ENCODE measurements at places on chromosomes 5 and 9.

DNA sequence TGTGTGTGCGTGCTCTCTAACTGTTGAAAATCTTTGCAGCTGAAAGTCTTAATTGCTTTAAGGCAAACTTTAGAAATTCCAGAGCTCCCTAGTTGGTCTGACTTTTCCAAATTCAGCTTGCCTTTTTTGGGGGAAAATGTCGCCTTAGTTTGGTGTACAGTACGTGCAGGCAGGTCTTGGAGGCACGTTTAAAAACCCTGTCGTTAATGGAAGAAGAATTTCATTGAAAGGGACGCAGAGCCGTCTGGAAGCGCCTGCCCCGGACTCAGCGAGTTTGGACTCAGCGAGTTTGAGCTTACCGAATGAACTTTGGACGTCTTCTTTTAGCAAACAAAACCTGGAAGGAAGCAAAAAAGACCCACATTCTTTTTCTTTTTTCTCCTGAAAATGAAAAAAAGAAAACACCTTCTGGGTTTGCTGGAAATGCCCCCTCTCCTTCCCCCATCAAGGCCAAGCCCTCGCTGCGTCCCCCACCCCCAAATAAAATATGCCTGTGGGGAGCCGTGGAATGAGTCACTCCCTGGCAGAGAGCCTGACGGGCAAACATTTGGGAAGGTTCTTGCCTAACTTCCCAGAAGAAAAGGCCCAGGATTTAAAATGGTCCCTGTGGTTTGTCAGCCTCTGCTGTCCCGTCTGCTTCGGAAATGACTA lies 1.5 kb downstream of the NEK6 start:
- DNase-seq = no peak

- DNase-seq = no peak
Observed at GRCh38 chr5:143063175-143063970, 293.2 kb downstream of the ARHGAP26 start.

- DNase-seq = no peak
Observed at GRCh38 chr5:1324719-1325190, 20.1 kb downstream of the CLPTM1L start.

GRCh38 chr9:6869081-6869948 lies 111.5 kb downstream of the KDM4C start:
- no peak for DNase-seq

DNA sequence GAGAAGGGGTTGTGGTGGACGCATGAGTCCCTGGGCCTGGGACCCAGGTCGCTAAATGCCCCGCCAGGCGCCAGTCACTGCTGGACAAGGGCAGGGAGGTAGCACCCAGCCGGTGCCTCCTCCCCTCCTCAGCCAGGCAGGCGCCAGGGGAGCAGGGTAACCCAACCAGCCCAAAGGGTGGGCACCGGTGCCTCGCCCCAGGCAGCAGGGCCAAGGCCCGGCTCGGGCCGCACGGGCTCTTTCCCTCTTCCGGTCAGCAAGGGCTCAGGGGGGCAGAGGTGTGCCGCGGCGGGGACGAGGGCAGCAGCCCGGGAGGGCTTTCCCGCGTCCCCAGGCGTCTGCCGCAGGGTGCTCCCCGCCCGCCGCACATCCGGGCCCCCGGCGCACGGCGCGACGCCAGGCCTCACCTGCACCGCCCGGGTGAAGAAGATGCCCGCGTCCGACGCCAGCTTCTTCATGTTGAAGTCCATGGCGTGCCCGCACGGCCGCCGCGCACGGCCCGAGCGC lies 393 bp downstream of the SH3GLB2 start:
- peak; percentile 12 for DNase-seq

- no peak for DNase-seq
Observed at GRCh38 chr5:109078448-109078847, 330.8 kb downstream of the FER start.

DNA sequence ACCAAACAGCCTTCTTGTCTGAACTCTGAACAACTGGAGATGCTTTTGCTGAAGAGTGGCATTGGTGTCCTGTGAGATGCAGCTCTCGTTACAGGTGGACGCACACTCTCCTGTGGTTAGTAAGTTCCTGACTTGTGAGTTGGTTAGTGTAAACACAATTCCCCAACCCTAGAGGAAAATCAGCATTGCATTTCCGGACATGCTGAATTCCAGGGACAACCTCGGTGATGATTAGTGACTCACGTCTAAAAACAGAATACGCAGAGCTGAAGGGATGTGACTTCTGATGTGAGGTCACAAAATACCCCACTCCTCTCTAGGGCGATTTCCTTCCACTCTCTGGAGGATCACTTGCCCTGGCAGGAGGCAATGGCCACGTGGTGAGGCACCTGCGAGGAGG lies 5.0 kb downstream of the OR2V2 start:
- no peak for DNase-seq

DNA sequence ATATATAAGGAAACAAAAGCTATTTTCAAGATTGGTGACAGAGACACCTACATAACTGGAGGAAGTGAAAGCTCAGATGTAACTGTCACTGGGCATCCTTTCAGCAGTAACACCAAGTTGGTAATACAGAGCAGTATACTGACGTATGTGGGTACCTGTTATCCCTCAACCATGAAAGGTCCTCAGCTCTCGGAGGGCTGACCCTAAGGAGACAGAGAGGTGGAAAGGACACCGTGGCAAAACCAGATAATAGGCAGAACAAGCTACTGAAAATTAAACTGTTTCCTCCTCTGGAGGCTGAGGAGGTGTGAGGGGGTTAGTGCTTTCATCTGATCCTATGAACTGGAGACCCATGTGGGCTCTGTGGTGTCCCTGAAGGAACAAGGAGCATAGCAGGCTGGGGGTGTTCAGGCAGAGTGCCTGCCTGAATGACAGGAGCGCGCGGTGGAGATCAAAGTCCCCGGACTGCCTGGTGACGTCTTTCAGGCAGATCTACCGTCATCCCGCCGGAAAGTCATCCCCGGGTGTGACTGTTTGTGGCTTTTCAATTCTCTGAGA lies 130.2 kb upstream of the FSTL4 start:
- no peak for DNase-seq

DNA sequence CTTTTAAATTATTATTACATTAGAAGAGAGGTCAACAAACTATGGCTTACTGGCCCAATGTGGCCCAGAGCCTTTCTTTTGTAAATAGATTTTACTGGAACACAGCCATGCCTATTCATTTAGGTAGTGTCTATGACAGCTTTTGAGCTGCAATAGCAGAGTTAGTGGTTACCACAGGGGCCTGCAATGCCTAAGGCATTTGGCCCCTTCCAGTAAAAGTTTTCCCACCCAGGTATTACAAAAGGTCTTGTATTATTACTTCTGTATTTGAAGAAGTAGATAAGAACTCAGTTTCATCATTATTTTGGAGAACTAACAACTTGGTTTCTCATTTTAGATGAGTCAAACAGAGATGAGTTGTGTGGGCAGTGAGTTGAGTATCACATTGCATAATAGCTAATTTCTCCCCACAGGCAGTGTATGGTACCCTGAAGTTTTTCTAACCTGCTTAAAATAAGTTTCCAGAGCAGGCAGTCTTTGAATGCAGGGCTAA lies 9.5 kb downstream of the MTRR start:
- DNase-seq = no peak

DNA sequence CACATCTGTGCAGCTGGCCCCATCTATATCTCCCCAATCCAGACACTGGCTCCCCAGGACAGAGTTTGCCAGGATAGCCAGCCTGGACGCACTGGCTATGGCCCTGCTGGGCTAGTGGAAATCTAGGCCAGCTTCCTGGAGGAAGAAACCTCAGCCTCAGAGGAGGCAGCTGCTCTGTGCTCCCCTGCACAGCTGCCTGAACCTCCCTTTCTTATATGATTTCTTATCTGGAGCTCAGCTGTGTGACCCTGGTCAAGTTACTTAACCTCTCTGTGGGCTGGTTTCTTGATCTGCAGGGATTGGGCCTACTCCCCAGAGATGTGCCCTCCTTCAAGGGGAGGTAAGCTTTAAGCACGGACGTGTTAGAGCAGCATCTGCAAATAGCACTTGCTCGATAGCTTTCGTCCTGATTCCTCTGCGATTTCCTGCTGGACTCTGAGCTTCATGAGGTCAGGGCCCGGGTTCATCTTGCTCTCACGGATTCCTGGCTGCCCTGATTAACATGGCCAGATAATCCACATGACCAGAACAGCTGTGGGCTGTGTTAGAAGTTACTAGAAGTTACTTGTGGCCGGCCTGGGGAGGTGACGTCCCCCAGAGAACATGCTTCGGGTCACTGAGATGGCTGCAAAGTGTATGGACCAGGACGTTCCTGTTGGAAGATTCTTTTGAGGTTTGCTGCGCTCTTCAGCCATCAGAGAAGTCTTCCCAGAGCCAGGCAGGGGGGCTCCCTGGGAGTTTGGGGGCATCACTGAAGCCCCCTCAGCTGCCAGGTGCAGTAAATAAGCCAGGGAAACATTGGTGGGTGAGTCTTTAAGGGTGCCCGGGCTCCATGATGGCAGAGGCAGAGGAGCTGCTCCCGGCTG lies 14.5 kb downstream of the C9orf50 start:
- no peak for DNase-seq

DNA sequence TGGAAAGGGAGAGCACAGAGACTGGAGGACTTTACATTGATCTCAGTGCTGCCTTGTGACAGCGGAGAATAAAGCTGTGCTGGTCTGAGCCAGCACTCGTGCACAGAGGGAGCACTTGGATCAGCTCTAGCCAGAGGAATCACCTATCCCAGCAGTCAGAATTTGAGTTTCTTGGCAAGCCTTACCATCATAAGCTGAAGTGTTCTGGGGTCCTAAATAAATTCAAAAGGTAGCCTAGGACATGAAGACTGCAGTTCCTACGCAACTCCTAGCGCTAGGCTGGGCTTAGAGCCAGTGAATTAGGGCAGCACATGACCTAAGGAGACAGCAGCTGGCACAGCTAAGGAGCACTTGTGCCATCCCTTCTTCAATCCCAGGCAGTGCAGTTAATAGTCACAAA lies 119.5 kb downstream of the HMHB1 start:
- no peak for DNase-seq

GRCh38 chr5:98443881-98444280 lies 329.6 kb upstream of the RGMB start:
- no peak for DNase-seq

DNA sequence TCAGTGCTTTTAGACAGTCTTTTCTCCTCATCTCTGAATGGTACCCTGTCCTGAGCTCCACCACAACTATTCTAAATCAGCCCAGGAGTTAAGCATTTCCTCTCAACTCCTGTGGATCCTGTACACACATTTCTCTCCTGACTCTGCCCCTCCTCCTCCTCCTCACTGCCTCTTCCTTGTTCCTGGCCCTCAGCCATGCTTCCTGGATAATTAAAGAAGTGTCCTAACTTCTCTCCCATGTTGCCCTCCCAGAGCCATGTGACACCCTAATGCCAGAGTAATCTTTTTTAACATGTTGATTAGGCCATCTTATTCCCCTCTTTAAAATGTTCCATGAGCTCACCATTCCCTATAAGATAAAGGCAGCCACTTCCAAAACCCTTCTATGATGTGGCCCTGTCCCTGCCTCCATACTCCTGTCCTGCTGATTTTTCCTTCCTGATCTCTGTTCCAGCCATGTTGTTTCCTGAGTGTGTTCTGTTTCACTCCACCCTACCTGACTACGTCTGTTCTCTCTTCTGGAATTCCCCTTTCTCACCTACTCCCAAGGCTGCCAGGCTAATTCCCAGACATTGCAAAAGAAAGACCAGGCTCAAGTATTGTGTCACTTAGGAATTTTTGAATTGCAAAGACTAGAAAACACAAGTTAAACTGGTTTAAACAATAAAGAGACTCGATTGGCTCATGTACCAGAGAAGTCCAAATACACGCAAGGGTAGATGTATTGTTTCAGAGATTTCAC lies 295.2 kb downstream of the MAST4 start:
- DNase-seq = no peak

DNA sequence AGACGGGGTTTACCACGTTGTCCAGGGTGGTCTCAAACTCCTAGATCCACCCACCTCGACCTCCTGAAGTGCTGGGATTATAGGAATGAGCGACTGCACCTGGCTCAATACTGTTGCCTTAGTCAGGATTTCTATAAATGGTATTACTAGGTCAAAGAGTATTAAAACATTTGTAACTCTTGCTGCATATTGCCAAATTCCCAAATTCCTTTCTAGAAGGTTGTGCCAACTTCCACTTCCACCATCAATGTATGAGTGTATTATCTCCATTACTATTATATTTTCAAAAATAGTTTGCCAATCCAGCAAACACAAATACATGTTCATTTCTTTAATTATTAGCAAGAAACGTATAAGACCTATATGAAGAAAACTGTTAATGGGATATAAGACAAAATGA lies 10.6 kb downstream of the PTGR1 start:
- DNase-seq = no peak

GRCh38 chr5:140094889-140095288 lies 19.0 kb upstream of the PURA start:
- no peak for DNase-seq

- DNase-seq = no peak
Observed at GRCh38 chr5:94239266-94239665, 379.1 kb downstream of the KIAA0825 start.

GRCh38 chr5:75057561-75057960 lies 5.2 kb upstream of the GCNT4 start:
- no peak for DNase-seq

GRCh38 chr9:135023088-135023785 lies 64.2 kb upstream of the OLFM1 start:
- no peak for DNase-seq

GRCh38 chr5:30693326-30693725 lies 500.2 kb upstream of the CDH6 start:
- DNase-seq = no peak

GRCh38 chr9:111902391-111903139 lies 6.0 kb downstream of the UGCG start:
- DNase-seq = no peak

DNA sequence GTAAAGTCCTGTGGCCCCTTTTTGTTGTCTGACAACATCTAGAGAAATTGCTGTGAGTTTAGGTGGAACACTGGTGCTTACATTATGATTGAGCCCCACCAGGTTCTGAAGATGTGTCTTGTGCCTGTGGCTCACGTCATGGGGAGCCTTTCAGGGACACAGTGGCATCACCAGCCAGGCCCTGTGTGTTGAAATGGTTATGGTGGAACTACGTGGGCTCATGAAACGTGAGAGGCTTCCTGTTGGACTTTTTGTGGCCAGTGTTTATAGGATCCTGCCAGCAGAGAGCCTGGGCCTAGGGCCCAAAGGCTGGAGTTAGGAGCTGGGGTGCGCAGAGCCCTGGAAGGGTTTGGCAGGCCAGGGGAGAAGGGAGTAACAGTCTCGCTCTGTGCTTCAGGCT lies 46.8 kb downstream of the TENT4A start:
- DNase-seq = no peak

GRCh38 chr5:36073595-36074216 lies 7.0 kb upstream of the UGT3A2 start:
- no peak for DNase-seq

DNA sequence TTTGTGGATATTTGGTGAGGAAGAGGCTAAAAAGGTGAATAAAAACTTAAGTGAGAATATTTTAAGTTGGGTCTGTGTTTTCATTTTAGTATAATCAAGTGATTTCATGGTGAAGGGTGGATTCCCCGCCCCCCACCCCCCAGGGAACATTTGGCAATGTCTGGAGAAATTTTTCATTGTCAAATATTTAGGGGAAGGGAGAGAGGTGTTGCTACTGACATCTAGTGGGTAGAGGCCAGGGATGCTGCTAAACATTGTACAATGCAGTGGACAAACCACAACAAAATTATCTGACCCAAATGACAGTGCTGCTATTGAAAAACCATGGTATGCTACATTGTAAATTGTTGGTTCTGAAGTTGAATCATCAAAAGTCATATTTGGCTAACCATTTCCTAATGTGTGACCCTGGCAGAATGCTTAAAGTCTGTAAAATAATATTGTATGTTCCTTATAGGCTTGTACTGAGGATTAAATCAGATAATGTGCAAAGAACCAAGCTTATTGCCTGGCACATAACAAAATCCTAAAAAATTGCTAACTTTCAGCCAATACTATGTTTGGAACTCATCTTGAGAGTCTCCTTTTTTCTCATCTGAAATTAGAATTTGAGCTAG lies 5.6 kb downstream of the C5orf24 start:
- no peak for DNase-seq

All from stimulated activated CD8-positive, alpha-beta memory T cell treated with anti-CD3 and anti-CD28 coated beads, Interleukin-12 subunit alpha, Interleukin-12 subunit beta, amount 100 ng/mL, for 4 hours (primary cell).